ENCODE measurements at places on chromosomes 12 and 14.
A peak's percentile ranks its signal among the peaks of the same experiment; 100 is the strongest.

- DNase-seq = no peak
These were observed 109.2 kb upstream of the SLCO1C1 start for GRCh38 chr12:20585913-20586312.

DNA sequence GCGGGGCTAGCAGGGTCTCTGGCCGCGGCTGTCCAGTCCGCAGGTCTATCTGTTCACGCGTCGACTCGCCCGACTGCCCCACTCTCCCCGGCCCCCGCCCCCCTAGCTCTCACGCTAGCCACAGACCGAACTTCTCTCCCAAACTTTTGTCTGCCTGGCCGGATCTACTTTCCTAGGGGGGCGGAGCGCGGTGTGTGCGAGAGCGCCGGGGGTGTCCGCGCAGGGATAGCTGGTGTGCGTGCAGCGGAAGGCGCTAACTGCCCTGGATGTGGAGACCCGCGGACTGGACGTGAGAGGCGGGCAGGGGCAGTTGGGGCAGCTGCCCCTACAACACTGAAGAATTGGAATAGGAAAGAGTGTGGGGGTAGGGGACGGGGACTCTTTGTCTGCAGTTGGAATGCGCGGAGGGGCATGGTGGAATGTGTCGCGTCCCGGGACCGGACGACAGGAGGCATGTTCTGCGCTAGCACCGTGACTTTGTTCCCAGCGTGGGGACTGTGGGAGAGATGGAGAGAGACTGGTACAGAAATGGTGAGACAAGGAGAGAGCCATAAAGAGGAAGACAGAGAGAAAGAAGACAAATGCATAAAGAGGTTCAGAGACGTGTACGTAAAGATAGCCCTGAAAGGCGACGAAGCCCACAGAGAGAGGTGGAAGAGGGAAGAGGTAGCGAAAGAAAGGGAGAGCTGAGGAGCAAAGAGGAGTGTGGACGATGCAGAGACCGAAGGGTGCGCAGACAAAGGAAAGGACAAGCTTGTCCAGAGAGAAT, at the start of gene AJUBA:
Gene AJUBA (minus strand): TSS at position 75 of the 769 bp plus-strand sequence. CDS start 285 bp downstream, outside the sequence.
- DNase-seq = peak; percentile 85

GRCh38 chr14:99910337-99911309, 117.4 kb downstream of the EML1 start:
- DNase-seq = no peak

DNA sequence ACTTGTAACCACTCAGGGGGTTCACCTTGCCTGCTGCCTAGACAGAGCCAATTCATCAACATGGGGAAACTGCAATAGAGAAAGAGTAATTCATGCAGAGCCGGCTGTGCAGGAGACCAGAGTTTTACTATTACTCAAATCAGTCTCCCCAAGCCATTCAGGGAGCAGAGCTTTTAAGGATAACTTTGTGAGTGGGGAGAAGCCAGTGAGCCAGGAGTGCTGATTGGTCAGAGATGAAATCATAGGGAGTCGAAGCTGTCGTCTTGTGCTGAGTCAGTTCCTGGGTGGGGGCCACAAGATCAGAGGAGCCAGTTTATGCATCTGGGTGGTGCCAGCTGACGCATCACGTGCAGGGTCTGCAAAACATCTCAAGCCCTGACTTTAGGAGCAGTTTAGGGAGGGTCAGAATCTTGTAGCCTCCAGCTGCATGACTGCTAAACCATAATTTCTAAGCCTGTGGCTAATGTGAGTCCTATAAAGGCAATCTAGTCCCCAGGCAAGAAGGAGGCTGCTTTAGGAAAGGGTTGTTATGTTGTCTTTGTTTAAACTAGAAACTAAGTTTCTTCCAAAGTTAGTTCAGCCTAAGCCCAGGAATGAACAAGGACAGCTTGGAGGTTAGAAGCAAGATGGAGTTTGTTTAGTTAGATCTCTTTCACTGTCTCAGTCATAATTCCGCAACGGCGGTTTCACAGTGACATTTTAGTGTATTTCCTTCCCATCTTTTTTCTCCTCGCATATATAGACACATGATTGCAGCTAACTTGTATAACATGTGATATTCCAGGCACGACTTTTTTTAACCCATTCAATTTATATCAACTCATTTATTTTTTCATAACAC, 68.9 kb upstream of the NCOR2 start:
- DNase-seq = no peak

DNA sequence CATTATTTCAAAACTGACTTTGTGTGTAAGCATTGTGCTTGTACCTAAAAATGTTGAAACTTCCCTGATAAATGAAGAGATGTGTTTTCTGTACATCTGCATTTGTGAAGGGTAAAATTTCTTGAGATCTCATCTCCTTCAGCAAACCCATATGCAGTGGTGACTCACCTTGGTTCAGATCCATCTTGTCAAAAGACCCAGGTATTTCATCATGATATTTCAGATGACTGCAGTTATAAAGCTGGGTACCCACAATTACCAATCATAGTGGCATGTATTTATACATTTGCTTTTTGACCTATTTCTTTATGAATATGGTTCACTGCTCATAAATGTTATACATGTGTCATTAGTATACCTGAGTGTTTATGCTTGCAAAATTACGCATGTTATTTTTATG, 1213.6 kb downstream of the GALC start:
- no peak for DNase-seq

- DNase-seq = no peak
These were observed 19.2 kb downstream of the NR2C1 start for GRCh38 chr12:95054206-95054605.

DNA sequence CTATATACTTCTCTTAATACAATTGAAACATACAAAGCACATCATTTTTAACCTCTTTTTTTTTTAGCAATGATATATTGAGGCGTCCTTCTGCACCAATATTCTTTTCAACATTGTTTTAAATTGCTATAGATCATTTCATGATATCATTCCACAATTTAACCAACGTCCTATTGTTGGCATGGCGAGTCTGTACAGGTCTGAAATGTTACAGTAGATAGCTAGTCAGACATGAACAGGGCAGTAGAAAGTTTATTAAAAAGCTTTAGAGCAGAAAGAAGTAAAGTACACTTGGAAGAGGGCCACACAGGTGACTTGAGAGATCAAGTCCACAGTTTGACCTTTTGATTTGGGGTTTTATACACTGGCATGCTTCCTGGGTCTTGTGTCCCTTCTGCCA, 279.0 kb downstream of the PAWR start:
- no peak for DNase-seq
